ENCODE measurements at places on chromosomes 13 and 19.

- no peak for DNase-seq
Measured at GRCh38 chr13:57682128-57682716, 50.7 kb downstream of the PCDH17 start.

- DNase-seq: no peak
Measured at GRCh38 chr13:87754097-87754496, 82.9 kb downstream of the SLITRK5 start.

- peak; percentile 14 for DNase-seq
Measured at GRCh38 chr19:41795031-41795461, 1.3 kb upstream of the CEACAM3 start.

GRCh38 chr13:91105270-91105669 lies 242.2 kb upstream of the MIR17HG start:
- no peak for DNase-seq

- no peak for DNase-seq
Measured at GRCh38 chr13:97256343-97256783, 34.2 kb downstream of the MBNL2 start.

DNA sequence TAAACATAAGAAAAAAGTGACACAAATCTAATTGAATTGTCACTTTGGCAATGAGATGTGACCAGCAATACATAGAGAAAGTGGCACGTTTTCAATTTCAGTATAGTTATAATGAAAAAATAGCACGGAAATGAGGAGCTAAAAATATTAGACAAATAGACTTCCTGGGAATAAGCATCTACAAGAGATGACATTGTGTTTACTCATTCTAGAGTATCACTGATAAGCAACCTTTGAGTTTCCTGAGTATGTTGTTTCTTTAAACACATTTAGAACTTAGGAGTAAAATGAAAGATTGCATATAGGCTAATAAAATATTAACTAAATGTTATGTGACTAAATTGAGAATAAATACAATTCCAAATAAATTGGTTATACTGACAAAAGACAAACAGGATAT lies 207.1 kb upstream of the SLITRK6 start:
- DNase-seq: no peak

DNA sequence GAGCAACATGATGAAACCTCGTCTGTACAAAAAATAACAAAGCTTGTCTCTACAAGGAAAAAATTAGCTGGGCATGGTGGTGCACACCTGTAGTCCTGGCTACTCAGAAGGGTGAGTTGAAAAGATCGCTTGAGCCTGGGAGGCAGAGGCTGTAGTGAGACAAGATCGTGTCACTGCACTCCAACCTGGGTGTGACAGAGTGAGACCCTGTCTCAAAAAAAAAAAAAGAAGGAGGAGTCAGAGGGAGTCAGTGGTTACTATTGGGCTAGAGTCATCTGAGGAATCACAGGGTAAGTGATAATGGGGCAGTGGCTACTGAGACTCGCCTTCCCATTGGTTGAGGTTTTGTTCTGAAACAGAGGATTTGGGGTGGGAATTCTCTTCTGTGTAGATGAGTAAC lies 1.9 kb upstream of the GPI start:
- no peak for DNase-seq

All from KG1 (cell line).